T-helper 9 cell (primary cell): ENCODE measurements at places on chromosomes 7 and 10.

DNA sequence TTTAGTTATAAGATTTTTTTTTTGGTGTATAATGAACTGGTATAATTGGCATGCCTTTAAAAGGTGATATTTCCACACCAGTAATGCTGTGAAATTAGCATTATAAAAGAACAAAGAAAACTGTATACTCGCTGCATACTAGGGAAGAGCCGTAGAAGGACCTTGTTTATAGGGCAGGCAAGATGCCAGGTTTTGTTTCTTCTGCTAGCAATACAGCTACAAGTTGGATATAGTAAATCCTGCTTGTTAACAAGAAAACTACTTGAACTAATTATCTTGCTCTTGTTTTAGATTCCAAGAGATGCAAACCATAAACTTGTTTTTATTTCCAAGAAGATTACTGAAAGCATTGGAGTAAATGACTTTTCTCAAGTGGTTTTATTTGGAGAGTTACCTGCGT lies 1.9 kb downstream of the DNAH11 start:
- DNase-seq = no peak

DNA sequence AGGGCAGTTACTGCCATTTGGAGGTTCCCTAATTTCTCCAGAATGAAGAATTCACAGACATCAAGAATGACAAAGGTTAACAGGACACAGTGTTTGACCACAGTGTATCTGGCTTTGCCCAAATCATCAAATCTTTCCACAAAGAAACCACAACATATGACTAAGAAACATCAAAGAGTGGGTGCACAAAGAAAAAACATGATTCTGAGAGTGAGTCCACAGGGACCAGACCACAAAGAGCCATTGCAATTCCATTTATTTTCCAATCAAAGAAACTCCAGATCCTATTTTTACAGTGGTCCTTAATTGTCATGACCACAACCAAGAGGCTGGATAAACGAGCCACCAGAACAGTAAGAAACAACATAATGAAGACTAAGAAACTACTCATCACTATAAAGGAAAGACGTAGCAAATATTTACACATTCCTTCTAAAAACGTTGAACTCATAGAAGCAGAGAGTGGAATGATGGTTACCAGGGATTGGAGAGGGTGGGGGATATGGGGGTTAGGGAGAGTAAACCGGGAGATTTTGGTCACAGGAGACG lies 286.5 kb downstream of the DOCK4 start:
- no peak for DNase-seq

- no peak for DNase-seq
These were observed 7.9 kb downstream of the PKD1L1 start for GRCh38 chr7:47940088-47941013.

- DNase-seq = no peak
These were observed 633.4 kb upstream of the COBL start for GRCh38 chr7:51949726-51950644.

DNA sequence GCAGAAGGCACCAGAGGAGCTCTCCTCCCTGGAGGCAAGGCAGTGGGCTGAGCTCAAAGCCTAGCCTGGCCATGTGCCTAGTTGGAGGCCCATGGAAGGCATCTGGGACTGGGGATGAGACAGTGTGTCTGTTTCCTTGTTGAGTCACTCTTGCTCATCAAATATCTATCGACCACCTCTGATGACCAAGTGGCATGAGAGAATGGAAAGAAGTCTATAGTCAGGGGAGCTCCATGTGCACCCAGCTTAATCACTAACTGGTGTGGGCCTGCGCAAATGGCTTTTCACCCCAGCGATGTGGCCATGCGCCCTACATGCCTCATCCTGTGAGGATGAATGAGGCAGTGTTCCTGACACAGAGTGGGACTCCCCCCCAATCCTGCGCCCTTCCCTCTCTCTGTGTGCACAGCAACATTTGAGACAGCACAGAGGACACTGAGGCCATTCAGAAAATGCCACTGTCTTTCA lies 229.9 kb downstream of the RPS24 start:
- no peak for DNase-seq

- DNase-seq = no peak
These were observed 1.1 kb upstream of the ARPC1A start for GRCh38 chr7:99324559-99324958.
